ENCODE measurements at places on chromosomes 5 and 9.

DNA sequence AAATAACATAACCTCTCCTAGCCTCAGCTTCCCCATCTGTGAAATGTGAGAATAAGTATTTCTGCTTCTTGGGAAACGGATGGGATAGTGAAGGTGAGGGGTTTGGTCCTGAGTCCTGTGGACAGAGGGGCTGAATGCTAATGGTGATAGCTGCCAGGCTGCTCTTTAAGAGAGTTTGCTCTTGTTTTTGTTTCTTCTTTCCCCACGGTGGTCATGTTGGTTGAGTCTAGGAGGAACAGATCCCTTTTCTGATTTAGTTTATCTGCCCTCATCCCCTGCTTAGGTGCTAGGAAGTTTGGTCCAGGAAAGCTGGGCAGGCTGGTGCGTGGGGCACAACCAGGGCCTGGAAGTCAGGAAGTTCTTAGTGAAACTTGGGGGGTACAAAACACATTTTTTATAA lies 7.7 kb upstream of the PITX1 start:
- DNase-seq: no peak

GRCh38 chr9:126329476-126330275 lies 3.0 kb downstream of the MVB12B start:
- DNase-seq: no peak

DNA sequence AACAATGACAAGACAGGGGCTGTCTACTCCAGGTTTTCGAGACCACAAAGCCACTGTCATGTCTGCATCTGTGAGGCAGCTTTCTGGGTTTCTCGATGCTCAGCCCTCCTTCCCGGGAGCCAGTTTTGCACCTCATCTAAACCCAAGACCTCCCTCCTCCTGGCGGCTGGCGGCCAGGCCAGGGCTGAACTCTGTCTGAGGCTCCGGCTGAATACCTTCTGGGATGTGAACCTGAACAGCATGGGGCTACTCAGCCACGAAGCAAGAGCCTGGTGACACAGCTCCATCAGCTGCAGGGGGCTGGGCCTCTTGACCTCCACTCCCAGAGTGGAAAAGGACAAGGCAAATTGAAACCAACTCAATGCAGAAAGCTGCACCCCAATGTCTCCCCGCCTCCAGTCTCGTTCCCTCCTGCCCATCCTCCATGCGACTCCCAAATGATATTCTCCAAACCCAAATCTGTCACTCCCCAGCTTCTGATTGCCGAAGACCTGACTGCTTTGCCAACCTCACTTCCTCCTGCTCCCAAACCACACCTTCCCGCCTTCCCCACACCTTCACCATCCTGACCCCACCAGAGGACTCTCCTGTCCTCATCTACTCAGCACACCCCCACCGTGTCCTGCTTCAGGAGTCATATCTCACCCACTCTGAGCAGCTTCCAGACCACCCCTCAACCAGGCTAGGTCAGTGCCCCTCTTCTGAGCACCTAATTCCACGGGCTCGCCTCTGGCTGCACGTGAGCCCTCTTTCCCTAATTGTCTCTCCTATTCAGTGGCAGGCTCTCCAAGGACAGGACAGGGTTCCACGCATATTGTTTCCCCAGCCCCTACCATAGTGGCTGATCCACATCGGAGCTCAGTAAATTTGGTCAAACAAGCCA lies 4.5 kb downstream of the ANKS6 start:
- no peak for DNase-seq

DNA sequence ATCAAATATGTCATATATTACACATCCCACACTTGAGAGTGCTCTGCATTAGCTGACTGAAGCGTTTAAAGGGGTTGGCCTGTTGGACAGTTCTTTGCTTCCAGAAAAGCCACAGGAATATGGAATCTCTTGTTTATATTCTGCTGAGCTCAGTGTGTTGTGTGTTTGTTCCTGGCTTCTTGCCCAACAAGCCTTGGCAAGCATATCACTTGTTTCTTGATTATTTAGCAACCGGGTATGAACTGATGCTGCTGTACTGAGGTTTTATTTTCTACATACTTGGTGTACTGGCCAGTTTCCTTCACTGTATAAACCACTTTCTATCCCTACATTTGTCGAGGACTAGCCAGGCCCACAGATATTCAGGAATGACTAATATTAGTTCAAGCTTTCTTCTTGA lies 378.9 kb downstream of the KCTD16 start:
- DNase-seq: no peak

GRCh38 chr9:121901616-121902015 lies 191.5 kb downstream of the TTLL11 start:
- DNase-seq: no peak

- DNase-seq: no peak
Observed at GRCh38 chr5:158700231-158701006, 399.3 kb downstream of the EBF1 start.

DNA sequence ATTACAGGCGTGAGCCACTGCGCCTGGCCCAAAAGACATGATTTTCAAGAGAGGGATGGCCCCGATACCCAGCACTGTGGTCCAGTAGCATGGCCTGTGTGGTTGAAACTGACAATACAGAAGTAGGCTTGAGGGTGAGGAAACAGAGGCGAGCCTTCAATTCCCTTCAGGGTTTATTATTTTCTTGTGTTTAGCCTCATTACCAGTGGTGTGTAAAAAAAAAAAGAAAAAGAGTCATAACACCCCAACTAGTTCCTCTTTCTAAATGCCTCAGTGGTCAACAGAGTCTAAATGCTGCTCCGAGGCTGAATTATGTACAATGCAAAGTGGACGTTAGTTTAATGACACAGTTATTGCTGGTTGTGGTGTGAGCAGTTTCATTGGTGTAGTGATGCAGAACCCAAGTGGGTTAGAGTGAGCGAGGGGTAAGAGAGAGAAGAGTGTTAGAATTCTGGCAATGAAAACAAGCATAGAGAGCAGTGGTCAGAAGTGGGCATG lies 58.8 kb downstream of the SNX30 start:
- no peak for DNase-seq

DNA sequence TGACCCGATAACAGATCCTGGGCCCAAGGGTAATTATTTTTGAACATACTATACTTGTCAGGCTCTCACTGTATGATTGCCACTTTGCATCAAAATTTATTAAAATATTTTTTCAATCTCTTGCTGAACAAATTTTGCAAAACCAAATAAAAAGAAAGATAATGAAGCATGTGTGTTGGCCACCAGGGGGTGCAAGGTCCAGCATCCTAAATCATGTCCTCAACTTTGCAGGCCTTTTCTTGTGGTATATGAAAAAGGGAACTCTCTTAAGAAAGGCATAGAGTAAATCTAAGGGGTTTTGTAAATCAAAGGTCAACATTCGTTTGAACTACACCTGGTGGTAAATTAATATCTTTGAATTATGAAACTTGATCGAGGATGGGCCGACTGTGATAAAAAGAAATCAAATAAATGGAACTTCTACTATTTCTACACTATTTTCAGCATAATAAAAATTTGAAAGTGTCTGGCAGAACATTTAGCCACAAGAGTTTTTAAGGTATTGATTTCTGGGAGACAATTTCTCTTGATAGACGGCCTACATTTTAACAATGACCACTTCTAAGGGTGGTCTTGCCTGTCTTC lies 676.5 kb downstream of the DMRTA1 start:
- DNase-seq: no peak

DNA sequence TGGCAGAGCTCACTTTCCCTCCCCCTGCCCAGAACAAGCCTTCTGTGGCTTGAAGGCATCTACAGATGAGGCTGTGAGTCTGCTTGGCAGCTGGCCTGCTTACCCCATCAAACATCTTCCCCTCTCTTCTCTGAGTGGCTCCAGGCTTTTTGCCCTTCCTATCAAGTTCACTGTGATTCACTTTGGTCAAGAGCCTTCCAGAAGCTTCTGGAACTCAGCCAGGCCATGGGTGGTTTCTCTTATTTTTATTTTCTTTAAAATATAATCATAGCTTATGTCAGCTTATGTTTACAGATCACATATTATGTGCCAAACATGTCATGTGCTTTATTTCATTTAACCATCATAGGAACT lies 267.0 kb downstream of the SEC61B start:
- peak; percentile 49 for DNase-seq
